ENCODE measurements at places on chromosomes 4 and X.

- no peak for DNase-seq
Measured at GRCh38 chrX:71632923-71633657, 14.8 kb upstream of the CXCR3 start.

DNA sequence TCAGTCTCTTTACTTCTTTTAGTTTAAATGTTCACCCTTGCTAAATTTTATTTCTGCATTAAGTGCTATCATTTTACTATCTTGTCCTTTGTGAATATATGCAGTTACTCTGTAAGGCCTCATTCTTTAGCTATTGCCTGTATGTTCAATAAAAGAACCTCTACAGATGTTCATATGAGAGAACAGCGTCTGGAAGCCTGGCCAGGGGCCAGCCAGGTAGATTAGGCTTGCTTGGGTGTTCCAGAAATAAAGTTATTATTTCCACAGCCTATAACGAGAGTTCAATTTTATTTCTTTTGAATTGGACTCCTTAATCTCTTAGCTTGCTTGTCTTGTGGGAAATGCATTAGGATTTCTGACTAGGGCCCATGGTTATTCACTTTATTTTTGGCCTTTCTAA is 214.5 kb downstream of the TLL1 start:
- no peak for DNase-seq

DNA sequence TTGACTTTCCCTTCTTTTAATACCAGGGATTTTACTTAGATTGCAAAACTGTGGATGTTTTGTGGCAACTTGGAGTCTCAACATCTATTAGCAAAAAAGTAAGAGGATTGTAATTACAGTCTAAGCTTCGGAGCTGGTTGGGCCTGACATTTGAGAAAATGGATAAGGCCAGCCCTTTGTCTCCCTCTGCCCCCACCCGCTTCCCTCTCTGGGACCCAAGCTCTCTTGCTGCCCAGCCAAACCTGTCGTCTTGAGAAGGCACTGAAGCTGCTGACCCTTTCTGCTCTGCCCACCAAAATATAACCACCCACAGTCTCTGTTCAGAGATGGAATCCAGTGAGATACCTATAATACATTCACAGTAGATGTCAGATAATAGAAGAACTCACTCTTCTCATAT is 49.6 kb downstream of the SHROOM3 start:
- DNase-seq: no peak

GRCh38 chr4:147629783-147630730 is 12.9 kb downstream of the TMEM184C start:
- DNase-seq: no peak

GRCh38 chr4:69098470-69098869 is 2.2 kb downstream of the UGT2B7 start:
- no peak for DNase-seq

DNA sequence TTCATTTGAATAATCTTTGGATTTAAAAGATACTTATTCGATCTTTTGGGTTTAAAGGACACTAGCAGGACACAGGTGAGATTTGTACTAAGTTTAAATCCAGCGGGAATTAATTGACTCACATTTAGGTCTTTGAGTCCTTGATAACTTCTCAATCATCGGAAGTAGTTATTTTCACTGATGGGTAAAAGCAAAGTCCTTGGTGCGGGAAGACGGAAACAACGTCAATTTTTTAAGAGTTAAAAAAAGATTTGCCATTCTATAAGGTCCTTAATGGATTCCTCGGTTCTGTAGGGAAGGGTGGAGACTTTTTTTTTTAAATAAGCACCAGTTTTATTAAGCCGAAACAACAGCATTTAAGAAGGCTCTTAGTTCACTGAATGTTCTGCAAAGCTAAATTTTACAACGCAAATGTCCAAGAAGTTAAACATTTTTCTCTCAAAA is 2.9 kb downstream of the TMSB4X start:
- no peak for DNase-seq

- DNase-seq: peak; percentile 48
Measured at GRCh38 chr4:154807042-154807630, 26.1 kb downstream of the RBM46 start.

DNA sequence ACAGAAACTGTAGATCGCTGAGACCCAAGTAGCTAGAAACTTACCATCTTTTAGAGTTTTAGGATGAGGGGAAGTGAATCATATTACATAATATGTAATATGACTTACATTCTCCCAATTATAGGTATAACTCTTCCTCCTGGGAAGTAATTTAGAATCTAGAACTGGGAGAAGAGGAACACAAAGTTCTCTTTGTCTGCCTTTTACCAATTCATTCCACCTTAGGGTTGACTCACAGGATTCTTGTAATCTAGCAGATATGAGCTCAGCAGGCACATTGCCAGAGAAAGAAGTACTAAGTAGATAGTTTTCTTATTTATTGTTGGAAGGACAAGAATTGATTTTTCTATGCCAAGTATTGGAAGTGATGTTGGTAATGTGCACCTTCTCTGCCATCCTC is 58.0 kb upstream of the CCSER1 start:
- DNase-seq: no peak

DNA sequence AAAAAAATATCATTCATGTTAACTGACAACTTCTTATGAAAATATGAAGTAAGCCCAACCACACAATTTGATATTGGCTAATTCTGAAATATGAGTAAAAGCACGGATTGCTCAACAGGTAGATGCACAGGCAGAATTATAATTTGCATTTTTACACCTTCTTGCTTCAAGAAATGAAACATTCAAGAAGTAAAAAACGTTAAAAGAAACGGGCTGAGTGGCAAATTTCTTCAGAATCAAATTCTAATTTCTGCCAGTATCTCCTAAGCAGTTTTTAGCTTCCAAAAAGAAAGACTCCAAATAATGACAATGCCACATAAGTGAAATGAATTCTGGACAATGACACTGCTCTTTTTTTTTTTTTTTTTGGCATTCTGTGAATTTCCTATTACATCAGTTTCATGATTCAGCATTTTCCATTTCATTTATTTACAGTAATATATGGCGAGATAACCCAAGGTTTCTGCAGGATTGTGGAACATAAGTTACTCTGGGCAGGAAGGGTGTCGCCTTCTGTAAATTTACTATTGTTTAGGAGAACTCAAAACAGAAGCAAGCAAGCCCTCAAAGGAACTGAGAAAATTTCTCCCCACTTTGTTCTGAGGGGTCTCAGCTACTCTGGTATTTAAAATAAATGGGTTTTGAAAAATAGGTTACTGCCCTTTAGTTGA is 1.4 kb downstream of the SEL1L3 start:
- no peak for DNase-seq

GRCh38 chr4:72900952-72901351 is 168.6 kb downstream of the COX18 start:
- peak; percentile 38 for DNase-seq

DNA sequence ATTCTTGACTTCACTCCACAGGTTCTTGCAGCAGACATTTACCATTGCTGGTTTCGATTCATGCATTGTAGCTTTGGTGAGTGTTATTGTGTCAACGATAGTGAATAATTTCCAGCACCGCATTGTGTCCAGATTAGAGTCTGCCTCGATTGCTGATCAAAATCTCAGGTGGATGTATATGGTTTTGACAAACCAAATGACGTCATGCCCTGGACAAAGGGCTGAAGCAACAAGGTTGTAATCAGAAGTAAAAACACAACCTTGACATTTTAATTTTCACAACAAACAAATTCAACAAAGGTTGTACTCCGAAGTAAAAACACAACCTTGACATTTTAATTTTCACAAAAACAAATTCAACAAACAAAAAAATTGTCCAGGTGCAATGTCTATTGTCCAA is 81.1 kb upstream of the WWC2 start:
- DNase-seq: no peak

DNA sequence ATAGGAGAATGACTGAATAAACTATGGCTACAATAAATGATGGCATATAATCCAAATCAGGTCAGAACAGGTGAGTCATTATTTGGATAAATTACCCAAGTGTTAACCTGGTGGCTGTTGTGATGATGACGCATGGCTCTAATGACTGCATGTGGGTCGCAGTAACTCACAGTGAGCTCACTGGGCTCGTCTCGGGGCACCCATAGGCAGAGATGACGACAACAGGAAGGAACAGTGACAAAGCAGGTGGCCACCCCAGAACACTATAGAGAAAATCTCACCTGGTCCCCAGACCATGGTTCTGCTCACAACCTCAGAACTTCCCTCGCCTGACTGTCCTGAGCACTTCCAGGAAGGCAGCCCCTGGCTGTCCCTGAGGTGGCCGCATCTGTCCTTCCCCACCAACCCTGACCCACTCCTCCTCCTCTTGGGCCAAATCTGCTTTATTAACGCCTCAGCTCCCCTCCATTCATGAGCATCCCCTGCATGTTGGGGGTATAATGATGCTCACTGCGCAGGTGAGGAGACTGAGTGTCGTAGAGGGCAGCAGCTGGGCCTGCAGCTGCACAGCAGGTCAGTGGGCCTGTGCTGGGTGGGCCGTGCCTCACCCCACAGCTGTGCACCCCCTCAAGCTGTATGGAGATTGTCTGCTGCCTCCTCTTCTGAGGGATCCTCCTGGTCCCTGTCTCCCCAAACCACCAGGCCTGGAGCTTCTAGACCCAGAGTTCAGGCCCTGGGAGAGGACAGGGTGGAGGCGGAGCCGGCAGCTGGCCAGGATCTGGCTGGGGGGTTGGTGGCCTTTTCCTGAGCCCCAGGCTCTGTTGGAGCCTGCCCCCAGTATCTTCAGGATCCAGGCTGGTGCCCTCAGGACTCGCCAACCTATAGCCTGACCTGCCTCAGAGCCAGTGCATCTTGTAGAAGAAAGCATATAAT is 30.9 kb upstream of the FAM156A start:
- peak; percentile 4 for DNase-seq

- no peak for DNase-seq
Measured at GRCh38 chr4:112865443-112865842, 184.0 kb upstream of the ANK2 start.

- no peak for DNase-seq
Measured at GRCh38 chr4:185263419-185263818, 54.0 kb downstream of the SNX25 start.

GRCh38 chr4:28225689-28226353 is 1365.2 kb downstream of the STIM2 start:
- DNase-seq: no peak

DNA sequence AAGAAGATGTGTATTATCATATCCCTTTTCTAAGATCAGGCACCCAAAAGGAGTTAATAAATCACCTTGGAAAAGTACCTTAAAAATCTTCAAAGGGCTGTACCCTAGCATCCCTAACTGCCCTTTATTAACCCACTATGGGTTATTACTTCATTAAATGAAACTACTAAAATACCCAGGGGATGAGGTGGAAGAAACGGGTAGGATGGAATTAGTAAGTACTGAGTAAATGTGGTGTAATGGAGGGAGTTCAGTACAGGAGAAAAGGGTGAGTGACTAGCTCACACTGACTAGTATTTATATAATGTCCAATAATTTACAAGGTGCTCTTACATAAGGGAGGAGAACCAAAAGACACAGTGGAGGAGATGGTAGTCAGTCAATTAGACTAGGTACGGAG is 51.0 kb upstream of the RASGEF1B start:
- DNase-seq: no peak

DNA sequence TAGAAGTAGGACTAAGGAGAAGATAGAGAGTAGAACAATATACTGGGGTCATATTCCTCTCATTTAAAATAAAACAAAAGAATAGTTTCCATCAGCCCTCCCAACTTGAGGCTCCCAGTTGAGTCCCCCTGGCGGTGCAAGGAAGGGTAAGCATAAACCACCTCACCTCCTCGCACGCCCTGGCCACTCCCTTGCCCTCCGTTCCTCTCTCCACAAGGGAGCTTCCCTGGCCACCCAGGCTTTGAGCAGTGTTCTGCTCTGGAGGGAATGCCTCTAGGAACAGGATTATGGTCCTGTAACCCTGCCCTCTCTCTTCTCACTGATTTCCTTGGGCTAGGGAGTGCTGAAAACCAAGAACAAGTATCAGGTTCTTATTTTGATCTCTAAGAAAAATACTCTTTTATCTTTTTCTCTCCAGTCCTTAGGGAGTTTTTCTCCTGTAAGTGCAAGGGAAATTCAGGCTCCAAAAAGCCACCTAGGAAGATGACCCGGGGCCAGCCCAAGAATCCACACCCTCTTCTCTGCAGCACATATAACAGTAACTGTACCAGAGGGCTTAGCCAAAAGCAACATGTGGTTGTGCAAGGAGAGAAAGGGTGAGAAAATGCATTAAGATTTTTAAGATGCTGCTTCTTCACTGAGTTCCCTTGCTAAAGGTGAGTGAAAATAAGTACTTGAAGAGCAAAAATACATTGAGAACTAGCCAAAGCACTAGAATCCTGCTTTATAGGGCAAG is 69.9 kb downstream of the USP38 start:
- no peak for DNase-seq

- DNase-seq: peak; percentile 52
Measured at GRCh38 chrX:30735839-30736238, 82.6 kb downstream of the GK start.

GRCh38 chr4:183435803-183436202 is 8.6 kb upstream of the CDKN2AIP start:
- no peak for DNase-seq

GRCh38 chrX:102934624-102935023 is 2.4 kb upstream of the RAB40AL start:
- peak; percentile 31 for DNase-seq

DNA sequence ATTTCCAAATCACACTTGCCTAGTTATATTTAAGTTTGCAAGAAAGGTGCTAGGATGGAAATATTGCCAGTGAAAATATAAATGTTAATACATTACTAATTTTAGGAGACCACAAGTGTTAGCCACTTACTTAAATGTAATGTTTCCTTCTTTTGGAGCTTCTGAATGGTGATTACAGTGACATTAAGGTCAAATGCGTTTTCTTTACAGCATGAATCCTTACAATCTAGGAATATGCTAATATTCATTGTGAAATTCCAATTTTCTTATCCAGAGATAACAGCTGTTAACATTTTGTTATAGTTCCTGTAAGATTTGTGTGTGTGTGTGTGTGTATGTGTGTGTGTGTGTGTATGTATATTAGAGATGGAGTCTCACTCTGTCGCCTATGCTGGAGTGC is 70.2 kb upstream of the NUDT6 start:
- no peak for DNase-seq

DNA sequence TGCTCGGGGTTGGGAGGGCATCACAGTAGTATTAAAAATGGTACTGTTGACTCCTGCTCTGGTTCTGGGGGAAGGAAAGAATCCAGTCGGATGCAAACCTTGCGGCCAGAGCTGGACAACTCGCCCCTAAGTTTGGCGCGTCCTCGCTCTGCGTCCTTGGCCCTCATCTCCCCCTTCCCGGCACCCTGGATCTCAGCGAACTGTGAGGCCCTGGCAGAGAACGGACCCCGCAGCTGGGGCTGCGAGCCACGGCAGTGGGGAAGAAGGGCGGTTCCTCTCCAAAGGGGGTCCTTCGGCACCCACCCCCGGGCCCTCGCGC is 14.0 kb downstream of the ARHGEF6 start:
- no peak for DNase-seq

- peak; percentile 84 for DNase-seq
Measured at GRCh38 chr4:68466185-68466584, 18.9 kb downstream of the TMPRSS11E start.

DNA sequence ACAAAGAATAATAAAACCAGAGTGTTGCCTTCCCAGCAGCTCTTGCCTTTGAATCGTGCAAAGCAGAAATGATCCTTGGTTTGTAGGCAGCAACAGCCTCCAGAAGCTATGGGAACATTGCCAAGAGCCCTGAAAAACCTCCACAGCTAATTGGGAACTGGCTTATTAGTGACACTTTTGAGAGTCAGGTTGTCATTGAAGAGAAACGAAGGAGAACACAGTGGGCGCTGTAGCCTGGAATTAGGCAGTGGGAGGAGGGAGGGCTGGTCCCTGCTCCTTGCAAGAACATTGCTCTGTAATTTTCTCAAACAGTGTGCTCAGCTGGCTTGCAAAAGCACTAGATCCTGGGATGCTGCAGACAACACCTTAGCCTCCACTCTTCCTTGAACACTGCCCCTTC is 331.5 kb upstream of the EMCN start:
- DNase-seq: no peak

All from HFFc6 (cell line).